T-helper 17 cell (primary cell): ENCODE measurements at places on chromosomes 4 and X. TPM values are rescaled to one million over a fixed set of nuclear protein-coding genes. Genes with fewer than 3 reads are reported as not detected.

- H3K27me3 ChIP-seq: no peaks in the 10 kb centered on the region
- H3K4me3 ChIP-seq: no peak overlapping the region
- no peaks in the 10 kb centered on the region for H3K4me1 ChIP-seq
- no peak overlapping the region for H3K27ac ChIP-seq
- no peak for DNase-seq
Measured at GRCh38 chrX:115419069-115419468, 129.6 kb downstream of the LUZP4 start.

IBSP gene
- not detected for total RNA-seq

CXorf51B gene
- total RNA-seq: not detected

- peaks cover 3% of the 10 kb centered on the region for H3K4me1 ChIP-seq
- no peak overlapping the region for H3K4me3 ChIP-seq
- H3K27me3 ChIP-seq: peaks cover 10% of the 10 kb centered on the region
Measured at GRCh38 chr4:15366721-15367120, 61.1 kb upstream of the C1QTNF7 start.

FAM53A gene
- 2.4 TPM for total RNA-seq

- peaks cover 2% of the 10 kb centered on the region for H3K4me1 ChIP-seq
- no peak overlapping the region for H3K27ac ChIP-seq
- H3K36me3 ChIP-seq: peaks cover 2% of the 10 kb centered on the region
- H3K4me3 ChIP-seq: no peak overlapping the region
- no peak for DNase-seq
- H3K27me3 ChIP-seq: peaks cover 39% of the 10 kb centered on the region
Measured at GRCh38 chr4:151772274-151772673, 11.5 kb upstream of the GATB start.

GRCh38 chrX:11451151-11451550 lies 157.9 kb downstream of the AMELX start:
- H3K27ac ChIP-seq: no peak overlapping the region
- DNase-seq: no peak
- H3K4me3 ChIP-seq: no peak overlapping the region
- H3K36me3 ChIP-seq: no peaks in the 10 kb centered on the region
- H3K4me1 ChIP-seq: no peaks in the 10 kb centered on the region
- H3K27me3 ChIP-seq: no peaks in the 10 kb centered on the region

DNA sequence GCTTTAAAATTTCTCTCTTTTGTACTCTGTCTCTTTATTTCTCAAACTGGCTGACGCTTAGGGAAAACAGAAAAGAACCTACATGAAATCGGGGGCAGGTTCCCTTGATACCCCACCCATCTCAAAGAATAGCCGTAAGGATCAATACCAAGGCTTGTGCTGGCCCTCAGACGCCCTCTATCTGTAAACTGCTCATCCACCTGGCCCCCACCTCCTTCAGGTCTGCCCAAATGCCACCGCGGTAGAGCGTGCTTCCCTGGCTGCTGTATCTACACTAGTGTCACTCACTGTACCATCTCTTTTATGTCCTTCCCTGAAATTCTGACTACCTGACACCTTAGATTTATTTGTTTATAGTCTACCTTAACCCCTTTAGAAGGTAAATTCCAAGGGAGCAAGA lies 62.8 kb downstream of the SMIM20 start:
- no peak for DNase-seq
- no peaks in the 10 kb centered on the region for H3K36me3 ChIP-seq
- no peak overlapping the region for H3K27ac ChIP-seq
- H3K4me1 ChIP-seq: no peaks in the 10 kb centered on the region
- peaks cover under 1% of the 10 kb centered on the region for H3K27me3 ChIP-seq
- no peak overlapping the region for H3K4me3 ChIP-seq

DNA sequence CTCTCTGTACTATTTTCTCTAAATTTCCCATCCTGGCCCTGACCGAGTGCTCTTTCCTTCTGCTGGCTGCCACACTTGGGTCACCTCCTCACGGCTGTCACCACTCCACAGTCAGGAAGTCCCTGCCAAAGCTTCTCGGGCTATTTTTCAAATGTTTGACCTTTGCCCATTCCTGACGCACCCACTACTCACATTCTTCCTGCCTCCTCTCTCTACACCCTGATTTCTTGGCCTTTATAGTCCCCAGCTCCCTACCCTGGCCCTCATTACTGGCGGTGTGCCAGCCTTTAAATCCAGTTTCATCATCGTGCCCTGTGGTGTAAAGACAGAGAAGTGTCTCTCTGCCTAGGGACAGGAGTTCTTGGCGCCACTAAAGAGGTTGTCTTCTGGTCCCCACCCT lies 46.4 kb upstream of the GATB start:
- H3K4me3 ChIP-seq: no peak overlapping the region
- H3K36me3 ChIP-seq: no peaks in the 10 kb centered on the region
- H3K27ac ChIP-seq: no peak overlapping the region
- H3K4me1 ChIP-seq: no peaks in the 10 kb centered on the region
- DNase-seq: no peak

GRCh38 chr4:10979032-10979431 lies 294.5 kb upstream of the CLNK start:
- peaks cover 12% of the 10 kb centered on the region for H3K4me1 ChIP-seq
- H3K27me3 ChIP-seq: no peaks in the 10 kb centered on the region
- H3K36me3 ChIP-seq: no peaks in the 10 kb centered on the region
- no peak overlapping the region for H3K4me3 ChIP-seq
- no peak for DNase-seq

- H3K27me3 ChIP-seq: peaks cover 5% of the 10 kb centered on the region
- no peak overlapping the region for H3K27ac ChIP-seq
- no peak overlapping the region for H3K4me3 ChIP-seq
- peaks cover 4% of the 10 kb centered on the region for H3K4me1 ChIP-seq
- peaks cover 2% of the 10 kb centered on the region for H3K36me3 ChIP-seq
Measured at GRCh38 chrX:112738347-112739033, 58.8 kb upstream of the LHFPL1 start.

SHROOM4 gene
- total RNA-seq: 0.02 TPM

GRCh38 chrX:108344216-108344615 lies 94.0 kb downstream of the COL4A6 start:
- no peak overlapping the region for H3K4me3 ChIP-seq
- H3K4me1 ChIP-seq: no peaks in the 10 kb centered on the region
- no peak overlapping the region for H3K27ac ChIP-seq
- no peaks in the 10 kb centered on the region for H3K36me3 ChIP-seq
- no peaks in the 10 kb centered on the region for H3K27me3 ChIP-seq
- DNase-seq: no peak

DNA sequence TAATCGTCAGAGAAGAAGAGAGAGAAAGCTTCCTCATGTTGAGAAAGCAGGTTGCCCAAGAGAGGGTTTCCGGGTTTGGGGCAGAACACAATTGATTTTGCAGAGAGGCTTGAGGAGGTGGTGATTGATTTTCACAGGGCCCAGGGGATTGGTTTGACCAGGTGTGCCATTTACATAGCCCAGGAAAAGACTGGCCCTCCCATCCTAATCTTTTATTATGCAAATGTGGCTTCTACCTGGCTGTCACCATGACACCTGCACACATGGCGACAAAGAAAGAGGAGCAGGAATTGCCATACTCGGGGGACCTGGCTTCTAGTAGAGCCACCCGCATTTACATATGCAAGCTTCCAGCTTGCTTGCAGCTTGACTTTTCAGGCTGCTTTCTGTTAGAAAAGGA lies 405.3 kb downstream of the PPP4R3C start:
- no peaks in the 10 kb centered on the region for H3K36me3 ChIP-seq
- H3K4me3 ChIP-seq: no peak overlapping the region
- H3K27me3 ChIP-seq: no peaks in the 10 kb centered on the region
- H3K27ac ChIP-seq: no peak overlapping the region
- no peak for DNase-seq
- H3K4me1 ChIP-seq: no peaks in the 10 kb centered on the region

GRCh38 chrX:64152857-64153256 lies 52.7 kb downstream of the AMER1 start:
- H3K4me1 ChIP-seq: no peaks in the 10 kb centered on the region
- peaks cover 2% of the 10 kb centered on the region for H3K36me3 ChIP-seq
- DNase-seq: no peak
- no peaks in the 10 kb centered on the region for H3K27me3 ChIP-seq

- no peaks in the 10 kb centered on the region for H3K4me1 ChIP-seq
- peaks cover 5% of the 10 kb centered on the region for H3K27me3 ChIP-seq
- DNase-seq: no peak
- H3K36me3 ChIP-seq: no peaks in the 10 kb centered on the region
Measured at GRCh38 chr4:13892739-13893105, 265.2 kb upstream of the BOD1L1 start.

- no peak overlapping the region for H3K4me3 ChIP-seq
- no peaks in the 10 kb centered on the region for H3K27me3 ChIP-seq
- no peaks in the 10 kb centered on the region for H3K4me1 ChIP-seq
- DNase-seq: no peak
- H3K36me3 ChIP-seq: no peaks in the 10 kb centered on the region
- H3K27ac ChIP-seq: no peak overlapping the region
Measured at GRCh38 chr4:182225257-182225852, 17.8 kb upstream of the TENM3 start.

DNA sequence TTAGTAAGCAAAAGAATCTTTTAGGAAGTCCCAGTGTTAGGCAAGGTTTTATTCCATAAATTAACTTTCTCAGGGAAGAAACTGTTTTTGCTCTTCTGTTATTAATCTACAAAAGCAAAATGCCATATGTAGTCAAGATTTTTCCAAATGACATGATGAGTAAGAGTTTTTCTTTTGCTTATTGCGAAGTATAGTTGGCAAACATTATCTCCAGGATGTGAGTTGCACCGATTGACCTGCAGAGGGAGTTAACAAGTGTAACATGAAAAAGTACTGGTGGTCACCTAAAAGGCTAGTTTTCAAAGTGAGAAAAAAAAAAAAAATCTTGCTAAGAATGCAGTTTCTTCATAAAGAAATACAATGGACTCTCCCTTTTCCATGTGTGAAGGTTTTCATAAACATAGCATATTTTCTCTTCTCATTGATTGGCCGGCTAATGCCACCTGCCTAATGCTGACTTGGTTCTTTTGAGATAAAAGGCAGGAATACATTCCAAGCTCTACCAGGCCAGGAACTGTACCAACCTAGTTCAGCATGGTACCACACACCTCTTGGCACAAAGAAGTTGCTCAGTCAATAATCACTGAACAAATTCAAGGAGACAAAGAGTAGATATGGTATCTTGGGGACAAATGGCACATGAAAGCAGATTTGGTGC lies 100.2 kb downstream of the LNX1 start:
- no peak overlapping the region for H3K4me3 ChIP-seq
- no peak for DNase-seq
- H3K4me1 ChIP-seq: no peaks in the 10 kb centered on the region

- DNase-seq: no peak
- no peaks in the 10 kb centered on the region for H3K27me3 ChIP-seq
- no peak overlapping the region for H3K27ac ChIP-seq
- no peaks in the 10 kb centered on the region for H3K36me3 ChIP-seq
Measured at GRCh38 chrX:134626434-134626833, 31.8 kb downstream of the PLAC1 start.

DCAF8L2 gene
- total RNA-seq: not detected
